ENCODE measurements at places on chromosomes 6 and 20.
A peak's percentile ranks its signal among the peaks of the same experiment; 100 is the strongest.

GRCh38 chr6:14796974-14797762 is 448.7 kb upstream of the JARID2 start:
- no peak for DNase-seq

- no peak for DNase-seq
These were observed 157.5 kb downstream of the GRM4 start for GRCh38 chr6:33988121-33989015.

DNA sequence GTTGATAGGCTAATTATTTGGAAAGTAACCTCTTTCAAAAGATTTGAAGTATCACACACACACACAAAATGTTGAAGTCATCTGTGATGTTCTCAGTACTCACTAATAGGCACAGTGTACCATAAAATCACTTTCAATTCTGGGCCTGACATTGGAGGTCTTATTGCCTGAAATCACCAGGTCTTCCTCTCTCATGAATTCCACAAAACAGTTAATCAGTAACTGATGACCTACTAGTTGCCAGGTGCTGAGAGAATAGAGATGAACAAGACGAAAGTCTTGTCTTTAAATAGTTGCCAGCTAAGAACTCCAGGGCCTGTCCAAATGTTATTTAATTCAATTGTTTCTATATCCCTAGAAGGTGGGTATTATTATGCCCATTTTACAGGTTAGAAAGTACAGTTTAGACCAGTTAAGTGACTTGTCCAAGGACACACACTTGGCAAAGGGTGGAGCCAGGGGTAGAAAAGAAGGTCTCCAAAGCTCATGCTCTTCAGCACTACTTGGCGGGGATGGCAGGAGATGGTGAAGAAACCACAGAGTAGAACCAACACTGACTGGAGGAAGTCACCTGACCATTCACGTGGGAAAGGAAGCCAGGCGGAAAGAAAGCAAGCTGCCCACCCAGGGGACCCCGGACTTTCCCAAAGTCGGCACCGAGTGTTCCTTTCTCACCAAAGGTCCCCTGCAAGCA is 116.4 kb downstream of the KIF6 start:
- no peak for DNase-seq

- peak; percentile 72 for DNase-seq
These were observed 39.9 kb downstream of the SLC52A3 start for GRCh38 chr20:728256-728944.

- DNase-seq: no peak
These were observed 17.1 kb upstream of the FOXP4 start for GRCh38 chr6:41529049-41529448.

DNA sequence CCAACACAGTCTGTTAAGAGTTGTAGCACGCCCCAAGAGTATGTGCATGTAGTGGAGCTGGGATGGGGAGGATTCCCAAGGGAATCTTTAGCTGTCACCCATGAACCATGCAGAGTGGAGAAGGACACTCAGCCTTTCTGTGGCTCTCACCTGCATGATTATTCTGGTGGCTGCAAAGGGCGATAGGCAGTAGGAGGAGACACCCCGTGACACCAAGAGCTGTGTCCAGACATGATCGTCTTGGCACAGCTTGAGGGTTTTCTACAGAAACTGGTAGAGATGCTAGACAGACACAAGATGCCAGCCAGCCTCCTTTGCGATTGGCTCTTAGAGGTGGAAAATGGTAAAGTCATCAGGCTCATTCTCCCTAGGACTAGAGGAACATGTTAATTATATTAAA is 3.1 kb upstream of the CSE1L start:
- DNase-seq: no peak

DNA sequence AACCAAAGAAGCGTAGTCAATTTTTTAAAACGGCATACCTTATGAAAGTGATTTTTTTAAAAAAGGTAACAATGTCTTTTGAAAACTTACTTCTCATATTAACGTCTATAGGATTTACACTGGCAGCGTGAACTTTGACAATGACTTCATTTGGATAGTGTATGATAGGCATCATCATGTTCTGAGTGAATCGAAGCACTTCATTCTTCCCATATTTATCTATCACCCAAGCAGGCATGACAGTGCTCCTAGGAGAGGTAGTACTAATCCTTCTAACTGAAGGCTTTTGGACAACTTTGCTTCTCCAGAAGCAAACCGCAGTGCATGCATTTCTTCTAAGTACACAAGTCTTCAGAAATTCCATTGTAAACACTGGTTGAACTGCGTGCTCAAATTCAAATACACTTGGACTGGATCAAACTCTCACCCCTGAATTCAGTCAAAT is 618 bp downstream of the RTN4IP1 start:
- DNase-seq: no peak

GRCh38 chr20:18166241-18166881 is 28.7 kb downstream of the KAT14 start:
- DNase-seq: no peak

GRCh38 chr6:42352856-42353564 is 98.7 kb downstream of the TRERF1 start:
- no peak for DNase-seq

DNA sequence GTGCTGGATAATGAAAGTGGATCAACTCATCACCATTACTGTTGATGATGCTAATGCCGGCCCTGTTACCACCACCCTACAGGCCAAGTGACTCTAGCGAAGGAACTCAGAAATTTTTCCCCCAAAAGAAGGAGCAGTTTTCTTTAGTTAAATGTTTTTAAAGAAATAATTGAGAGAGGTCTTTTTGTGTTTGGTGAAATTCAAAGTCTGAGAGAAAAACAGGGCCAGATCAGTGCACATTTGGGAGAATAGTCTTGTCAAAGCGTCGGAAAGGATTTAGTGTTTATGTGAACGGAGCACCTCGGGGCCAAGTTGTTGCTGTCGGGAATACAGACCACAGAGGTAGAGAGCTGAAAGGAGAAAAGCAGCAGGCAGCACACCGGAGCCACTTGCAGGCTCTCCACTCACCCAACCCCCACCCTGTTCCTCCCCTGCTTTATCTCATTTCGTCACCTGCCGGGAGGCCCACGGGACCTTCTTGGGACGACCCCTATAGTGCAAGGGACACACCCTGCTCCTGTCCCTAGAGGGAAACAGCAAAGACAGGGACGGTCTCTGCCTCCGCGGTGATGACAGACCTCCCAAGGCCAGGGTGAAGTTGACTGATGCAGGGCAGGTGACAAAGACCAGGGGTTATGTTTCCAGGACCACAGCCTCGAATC is 6.8 kb downstream of the TFAP2B start:
- DNase-seq: no peak

GRCh38 chr6:43089874-43090558 is 13.9 kb downstream of the PTK7 start:
- no peak for DNase-seq

GRCh38 chr6:152680879-152681517 is 16.7 kb upstream of the MYCT1 start:
- DNase-seq: no peak

DNA sequence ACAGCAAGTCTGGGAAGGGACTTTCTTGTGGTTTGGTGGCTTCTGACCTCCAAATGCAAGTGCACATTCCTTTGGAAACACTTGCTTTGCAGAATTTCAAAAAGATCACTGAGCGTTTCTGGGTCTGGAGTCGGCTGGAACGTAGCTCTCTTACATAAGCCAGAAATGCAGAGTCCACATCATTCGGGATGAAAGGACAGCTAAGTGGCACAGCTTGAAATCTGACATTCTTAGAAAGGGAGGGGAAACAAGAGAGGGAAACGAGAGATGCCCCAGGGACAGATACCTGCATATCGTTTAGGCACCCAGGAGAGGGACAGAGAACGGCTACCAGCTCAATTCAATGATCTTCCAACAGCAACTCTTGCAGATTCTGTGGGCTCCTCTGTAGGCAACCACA is 118.7 kb downstream of the NFATC2 start:
- DNase-seq: peak; percentile 95

DNA sequence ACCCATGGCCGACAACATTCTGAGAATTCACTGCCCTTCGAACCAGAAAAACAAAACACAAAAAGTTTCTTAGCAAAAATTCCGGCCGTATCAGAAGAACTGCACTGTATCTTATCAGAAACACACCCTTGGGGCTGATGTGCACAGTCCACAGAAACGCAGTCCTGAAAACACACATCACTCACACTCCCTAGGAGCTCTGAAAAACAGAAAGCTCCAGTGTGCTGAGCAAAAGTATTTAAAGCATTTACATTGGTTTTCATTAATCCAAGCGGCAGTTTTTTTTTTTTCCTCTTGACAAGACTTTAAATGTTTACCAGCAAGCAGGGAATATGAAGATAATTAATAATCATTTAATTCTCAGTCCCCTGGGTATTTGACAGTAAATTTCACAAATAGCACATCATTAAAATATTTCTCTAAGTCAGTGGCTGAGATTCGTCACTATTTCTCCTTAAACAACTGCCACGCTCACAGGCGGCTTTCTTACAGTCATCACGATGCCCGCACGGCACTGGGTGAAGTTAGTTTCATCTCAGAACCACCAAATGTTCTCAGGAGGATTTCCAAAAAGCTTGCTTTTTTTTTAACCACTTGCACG is 13.3 kb downstream of the NFATC2 start:
- no peak for DNase-seq

- DNase-seq: no peak
These were observed 980 bp downstream of the MBOAT1 start for GRCh38 chr6:20211037-20211940.

DNA sequence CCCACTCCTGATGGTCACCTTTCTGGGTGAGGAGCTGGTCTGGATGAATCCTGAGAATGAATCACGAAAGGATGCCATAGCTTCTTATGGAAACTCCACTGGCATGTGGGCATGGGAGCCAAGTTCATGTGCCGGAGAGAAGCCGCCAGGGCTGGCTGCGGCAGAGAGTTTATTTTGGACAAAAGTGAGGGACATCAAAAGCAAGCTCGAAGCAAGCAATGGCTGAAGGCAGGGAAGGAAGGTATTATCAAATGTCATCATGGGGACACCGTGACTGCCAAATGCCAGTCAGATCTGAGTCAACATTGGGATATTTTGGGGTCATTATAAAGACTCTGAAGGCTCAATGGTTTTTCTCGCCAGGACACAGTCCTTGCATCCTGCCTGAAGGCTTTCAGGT is 249.1 kb downstream of the QKI start:
- no peak for DNase-seq

- no peak for DNase-seq
These were observed 108.7 kb downstream of the NCOA3 start for GRCh38 chr20:47610247-47610944.

DNA sequence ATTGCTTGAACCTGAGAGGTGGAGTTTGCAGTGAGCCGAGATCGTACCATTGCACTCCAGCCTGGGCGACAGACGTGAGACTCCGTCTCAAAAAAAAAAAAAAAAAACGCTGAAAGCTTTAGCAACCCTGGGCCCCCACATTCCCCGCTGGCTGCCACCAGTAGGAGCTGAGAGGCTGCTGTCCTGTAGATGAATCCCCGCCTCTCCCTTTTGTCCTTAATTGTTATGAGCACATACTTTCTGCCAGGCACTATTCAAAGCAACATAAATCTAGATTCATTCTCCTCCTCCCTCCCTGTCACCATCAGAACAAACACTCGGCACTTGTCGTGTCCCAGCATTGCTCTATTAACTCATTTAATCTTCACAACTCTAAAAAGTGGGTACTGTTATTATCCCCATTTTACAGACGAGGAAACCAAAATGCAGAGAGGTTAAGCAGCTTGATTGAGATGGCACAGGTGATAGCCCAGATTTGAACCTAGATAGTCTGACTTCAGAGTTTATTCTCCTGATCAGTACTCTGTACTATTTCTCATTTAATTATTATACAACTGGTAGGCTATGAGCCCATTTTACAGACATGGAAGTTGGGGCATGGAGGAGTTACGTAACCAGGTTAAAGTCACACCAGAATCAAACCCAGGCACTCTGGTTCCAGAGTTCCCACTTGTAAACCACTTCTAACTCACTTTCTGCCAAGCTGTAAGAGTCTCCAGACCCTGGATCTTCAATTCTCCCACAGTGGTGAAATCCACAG is 97.4 kb downstream of the EYA2 start:
- DNase-seq: peak; percentile 39

DNA sequence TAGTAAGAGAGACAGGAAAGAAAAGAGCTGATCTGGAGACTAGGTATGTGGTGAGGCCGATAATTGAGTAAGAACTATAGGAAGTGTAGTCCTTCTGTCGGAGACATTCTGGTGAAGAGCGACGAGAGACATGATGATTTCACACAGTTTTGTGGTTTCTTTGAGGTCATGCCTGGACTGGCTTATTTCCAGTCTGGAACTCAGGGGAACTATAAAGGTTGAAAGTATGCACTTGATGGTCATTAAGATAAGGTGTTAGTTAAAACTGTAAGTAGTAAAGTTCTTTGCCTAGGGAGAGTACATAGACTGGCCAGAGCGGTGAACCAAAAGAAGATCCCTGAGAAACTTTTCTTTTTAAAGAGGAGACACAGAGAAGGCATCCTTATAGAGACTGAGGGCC is 68.8 kb downstream of the RFX6 start:
- DNase-seq: no peak

GRCh38 chr6:343960-344815 is 47.4 kb upstream of the IRF4 start:
- DNase-seq: no peak

All from NT2/D1 (cell line).